ENCODE measurements at places on chromosomes 7 and 10.

DNA sequence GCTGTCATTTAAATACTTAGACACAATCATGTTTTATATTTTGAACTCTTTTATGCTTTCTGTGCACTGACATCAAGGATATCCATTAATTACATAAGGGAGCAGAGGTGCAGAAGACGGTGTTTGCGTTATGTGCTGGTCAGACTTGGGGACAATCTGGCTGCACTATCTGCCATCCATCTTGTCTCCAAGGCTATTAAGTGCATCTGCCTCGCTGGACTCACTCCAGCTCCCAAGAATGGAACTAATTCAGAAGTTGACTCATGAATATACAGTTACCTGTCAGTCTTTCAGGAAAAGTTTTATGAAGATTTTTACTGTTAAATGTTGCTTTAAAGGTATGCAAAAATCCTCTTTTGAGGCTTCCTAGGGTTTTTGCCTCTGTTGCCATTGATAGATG lies 391.0 kb downstream of the SUGCT start:
- H3K27ac ChIP-seq: no peak overlapping the region
- no peak overlapping the region for H3K4me3 ChIP-seq
- no peak for DNase-seq
- H3K4me1 ChIP-seq: no peaks in the 10 kb centered on the region
- no peaks in the 10 kb centered on the region for H3K27me3 ChIP-seq

- no peaks in the 10 kb centered on the region for H3K36me3 ChIP-seq
- no peak overlapping the region for H3K27ac ChIP-seq
- no peak for DNase-seq
- H3K4me3 ChIP-seq: no peak overlapping the region
- H3K4me1 ChIP-seq: no peaks in the 10 kb centered on the region
- H3K27me3 ChIP-seq: no peaks in the 10 kb centered on the region
These were observed 14.5 kb downstream of the VWDE start for GRCh38 chr7:12389089-12389700.

- no peaks in the 10 kb centered on the region for H3K4me1 ChIP-seq
- no peak for DNase-seq
- H3K36me3 ChIP-seq: no peaks in the 10 kb centered on the region
- H3K27me3 ChIP-seq: no peaks in the 10 kb centered on the region
- H3K27ac ChIP-seq: no peak overlapping the region
These were observed 821.9 kb upstream of the AUTS2 start for GRCh38 chr7:68776326-68776725.

DNA sequence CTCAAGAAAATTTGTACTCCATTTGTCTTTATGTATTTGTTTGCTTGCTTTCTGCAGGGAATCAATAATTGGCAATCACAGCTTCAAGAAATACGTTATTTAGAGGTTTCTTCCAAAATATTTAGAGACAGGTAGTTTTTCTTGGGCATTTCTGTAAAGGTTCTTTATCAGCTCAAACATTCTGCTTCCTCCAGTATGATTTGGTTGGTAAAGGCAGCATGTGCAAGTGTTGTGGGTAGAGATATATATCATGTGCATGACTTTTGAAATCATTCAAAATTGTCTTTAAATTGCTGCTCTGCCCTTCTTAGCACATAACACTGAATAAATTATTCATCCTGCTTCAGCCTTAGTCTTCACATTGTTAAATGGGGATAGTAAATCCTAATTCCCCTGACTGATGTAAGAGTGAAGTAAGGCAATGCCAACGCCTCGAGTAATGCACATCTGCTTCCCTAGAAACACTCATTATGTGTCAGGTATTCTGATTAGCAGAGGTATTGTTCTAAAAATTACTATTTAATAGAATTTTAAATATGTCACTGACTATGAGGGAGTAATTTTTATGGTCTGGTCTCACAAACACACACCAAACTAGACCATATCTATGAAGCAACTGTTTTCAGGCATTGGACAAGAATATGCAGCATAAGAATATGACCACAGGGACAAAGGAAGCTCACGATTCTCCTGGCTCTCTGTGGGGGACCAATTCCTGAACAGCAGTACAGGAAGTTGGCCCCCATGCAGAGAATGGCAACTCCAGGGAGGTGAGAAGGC lies 77.3 kb upstream of the AKR1E2 start:
- no peak overlapping the region for H3K27ac ChIP-seq
- no peaks in the 10 kb centered on the region for H3K36me3 ChIP-seq
- no peaks in the 10 kb centered on the region for H3K27me3 ChIP-seq
- DNase-seq: no peak
- no peak overlapping the region for H3K4me3 ChIP-seq

DNA sequence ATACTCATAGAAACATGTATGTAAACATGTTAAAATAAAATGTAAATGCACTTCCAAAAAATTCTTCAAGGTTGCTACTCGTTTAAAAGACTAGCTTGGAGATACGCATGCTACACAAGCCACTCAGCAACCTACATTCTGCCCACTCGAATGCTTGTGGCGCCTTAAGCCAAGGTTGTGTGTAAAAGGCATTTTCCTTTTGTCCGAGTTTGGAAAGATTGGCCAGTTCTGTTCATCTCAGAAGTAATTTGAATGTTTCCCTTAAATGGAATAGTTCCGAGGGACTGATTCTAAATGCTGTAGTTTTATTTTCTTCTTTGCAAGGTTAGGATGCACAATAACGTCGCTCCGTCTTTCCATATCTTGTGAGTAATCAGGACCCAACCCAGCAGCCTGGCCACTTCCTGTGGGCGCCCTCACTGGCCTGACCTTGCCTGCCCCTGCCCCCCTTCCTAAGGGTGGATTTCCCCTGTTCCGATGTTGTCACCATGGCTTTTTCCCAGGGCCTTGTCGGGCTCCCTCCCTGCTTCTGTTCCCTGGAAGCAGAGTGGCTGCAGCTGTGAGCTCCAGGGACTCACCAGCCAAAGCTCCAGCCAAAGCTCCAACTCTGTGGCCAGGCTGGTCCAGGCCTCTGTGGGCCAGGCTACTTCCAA lies 70.6 kb downstream of the PTPRE start:
- DNase-seq: no peak
- no peaks in the 10 kb centered on the region for H3K36me3 ChIP-seq
- H3K27ac ChIP-seq: peak overlapping the region; percentile 65
- H3K27me3 ChIP-seq: no peaks in the 10 kb centered on the region

DNA sequence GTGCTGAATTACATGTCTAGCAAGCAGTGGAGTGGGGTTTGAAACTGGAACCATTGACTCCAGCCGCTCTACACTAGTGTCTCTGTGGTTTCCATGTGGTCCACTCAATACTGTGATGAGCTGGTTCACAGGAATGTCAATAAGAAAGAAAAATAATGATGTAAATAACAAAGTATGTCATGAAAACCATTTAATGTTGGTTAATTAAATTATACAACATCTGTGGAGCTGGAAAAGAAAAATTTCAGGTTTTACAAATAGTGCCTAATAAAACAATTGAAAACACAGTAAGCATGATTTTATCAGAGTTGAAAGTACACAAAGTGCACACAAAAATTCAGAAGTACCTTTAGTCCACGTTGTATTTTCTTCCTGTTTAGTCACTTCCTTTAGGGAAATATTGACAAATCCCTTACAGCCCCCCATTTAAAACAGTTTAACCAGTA lies 28.7 kb upstream of the NAMPT start:
- no peak for DNase-seq
- H3K27ac ChIP-seq: no peak overlapping the region
- H3K36me3 ChIP-seq: no peaks in the 10 kb centered on the region
- no peaks in the 10 kb centered on the region for H3K4me1 ChIP-seq
- H3K27me3 ChIP-seq: no peaks in the 10 kb centered on the region

- H3K36me3 ChIP-seq: no peaks in the 10 kb centered on the region
- no peak overlapping the region for H3K27ac ChIP-seq
- no peaks in the 10 kb centered on the region for H3K27me3 ChIP-seq
- DNase-seq: no peak
- H3K4me1 ChIP-seq: no peaks in the 10 kb centered on the region
These were observed 212.3 kb downstream of the MTERF1 start for GRCh38 chr7:91668217-91668616.

- no peak overlapping the region for H3K4me3 ChIP-seq
- H3K4me1 ChIP-seq: no peaks in the 10 kb centered on the region
- no peak for DNase-seq
- H3K36me3 ChIP-seq: no peaks in the 10 kb centered on the region
These were observed 17.6 kb downstream of the SUN3 start for GRCh38 chr7:48011323-48011722.

DNA sequence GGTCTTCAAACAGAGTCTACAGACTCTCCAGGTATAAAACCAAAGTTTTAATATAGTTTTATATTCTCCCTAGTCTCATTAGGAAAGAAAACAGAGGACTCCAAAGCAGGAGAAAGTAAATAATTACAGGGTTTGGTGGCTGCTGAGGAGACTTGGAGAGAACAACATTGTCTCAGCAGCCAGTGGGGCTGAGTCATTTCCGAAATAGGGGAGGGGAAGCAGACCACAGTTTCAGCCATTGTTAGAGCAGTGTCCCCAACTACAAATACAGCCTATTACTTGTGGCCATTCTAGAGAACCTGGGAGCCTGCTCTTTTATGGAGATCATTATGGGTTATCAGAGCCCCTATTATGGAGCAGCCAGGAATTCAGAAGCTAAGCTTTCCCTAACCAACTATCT lies 44.2 kb upstream of the A1CF start:
- H3K27ac ChIP-seq: no peak overlapping the region
- H3K27me3 ChIP-seq: no peaks in the 10 kb centered on the region
- H3K4me3 ChIP-seq: no peak overlapping the region
- no peak for DNase-seq
- H3K36me3 ChIP-seq: no peaks in the 10 kb centered on the region

DNA sequence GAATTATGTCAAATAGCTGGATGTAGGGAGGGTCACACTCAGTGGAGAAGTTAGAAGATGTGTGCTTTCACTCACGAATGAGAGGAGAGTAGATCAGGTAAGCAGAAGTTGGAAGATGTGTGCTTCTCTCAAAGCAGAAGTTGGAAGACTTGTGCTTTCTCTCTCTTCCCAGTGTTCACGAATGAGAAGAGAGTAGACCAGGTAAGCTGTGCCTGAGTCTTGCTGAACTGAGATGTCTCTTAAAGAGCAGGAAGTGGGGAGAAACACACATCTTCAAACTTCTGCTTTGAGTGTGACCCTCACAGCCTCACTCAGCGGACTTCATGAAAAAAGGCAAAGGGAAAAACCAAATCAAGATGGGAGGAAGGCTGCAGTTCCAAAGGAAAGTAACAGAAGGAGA lies 7.0 kb upstream of the TMEM243 start:
- no peaks in the 10 kb centered on the region for H3K36me3 ChIP-seq
- H3K4me1 ChIP-seq: no peaks in the 10 kb centered on the region
- H3K4me3 ChIP-seq: no peak overlapping the region
- no peak for DNase-seq
- no peaks in the 10 kb centered on the region for H3K27me3 ChIP-seq
- H3K27ac ChIP-seq: no peak overlapping the region

DNA sequence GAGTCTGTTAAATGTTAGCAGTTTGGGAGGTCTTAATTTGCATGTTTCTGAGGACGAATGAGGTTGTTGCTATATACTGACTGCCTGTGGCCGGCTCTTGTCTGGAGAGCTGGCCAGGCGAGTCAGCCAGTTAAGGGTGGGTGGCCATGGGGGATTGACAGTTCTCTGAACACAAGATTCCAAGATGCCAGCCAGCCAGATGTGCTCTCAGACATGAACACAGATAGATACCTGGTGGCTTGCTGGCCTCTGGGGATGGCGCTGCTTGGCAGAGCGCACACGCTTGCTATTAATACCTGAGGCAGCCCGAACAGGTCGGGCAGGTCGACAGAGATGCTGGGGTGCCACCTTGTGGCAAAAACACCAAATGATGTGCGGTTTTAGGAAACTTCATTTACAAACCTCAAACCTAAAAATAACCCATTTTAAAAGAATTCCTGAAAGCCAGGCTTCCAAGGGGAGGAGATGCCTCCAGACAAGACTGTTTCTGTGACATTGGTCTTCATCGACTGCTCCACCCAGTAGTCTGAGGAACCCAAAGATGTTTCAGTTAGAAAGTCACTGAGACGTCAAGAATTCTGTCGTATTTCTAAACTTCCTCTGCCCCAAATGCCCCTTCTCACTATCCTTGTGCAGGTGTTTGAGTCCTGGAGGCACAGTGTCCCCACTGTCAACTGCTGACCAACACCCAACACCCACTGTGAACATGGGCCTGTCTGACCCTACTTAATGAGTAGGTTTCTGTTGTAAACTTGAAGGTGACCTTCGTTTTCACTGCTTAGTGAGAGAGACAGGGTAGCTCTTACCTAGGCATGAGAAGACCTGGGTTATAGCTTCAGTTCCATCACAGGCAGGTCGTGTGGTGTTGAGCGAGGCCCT lies 123.4 kb downstream of the NT5C2 start:
- no peaks in the 10 kb centered on the region for H3K27me3 ChIP-seq
- DNase-seq: peak; percentile 75

DNA sequence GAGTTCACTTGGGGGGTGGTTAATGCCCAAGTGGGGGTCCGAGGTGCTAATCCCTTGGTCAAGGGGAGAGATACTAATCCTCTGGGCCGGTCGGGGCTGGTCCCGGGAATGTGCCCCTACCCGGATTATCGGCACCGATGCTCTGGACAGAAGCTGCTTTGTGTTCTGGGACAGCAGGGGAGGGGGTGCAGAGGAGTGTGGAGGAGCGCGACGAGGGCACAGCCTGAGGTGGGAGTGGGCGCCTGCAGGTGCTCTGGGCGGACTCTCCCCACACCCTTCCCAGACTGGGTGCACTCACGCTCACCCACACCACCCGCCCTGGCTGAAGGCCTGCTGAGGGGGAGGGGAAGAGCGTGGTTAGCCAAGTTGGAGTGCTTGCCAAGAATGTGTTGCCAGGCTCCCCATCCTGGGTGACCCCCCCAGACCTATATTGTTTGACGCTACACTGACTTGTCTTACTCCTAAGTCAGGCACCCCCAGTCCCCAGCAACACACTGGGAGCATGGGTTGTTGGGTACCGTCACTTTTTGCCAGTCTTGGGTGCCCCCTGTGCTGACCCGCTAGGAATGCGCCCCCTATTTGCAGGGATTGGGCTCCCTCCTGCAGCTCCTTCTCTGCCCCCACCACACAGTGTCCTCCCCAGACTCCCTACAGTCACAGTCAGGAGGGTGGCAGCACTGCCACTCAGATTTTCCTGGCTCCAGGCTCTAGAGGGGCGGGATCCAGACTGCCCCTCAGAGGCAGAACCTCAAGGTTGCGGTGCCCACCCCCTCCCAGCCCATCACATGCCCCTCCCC lies 1.2 kb downstream of the SLC4A2 start:
- peaks cover 20% of the 10 kb centered on the region for H3K4me1 ChIP-seq
- no peak for DNase-seq
- H3K36me3 ChIP-seq: no peaks in the 10 kb centered on the region
- peak overlapping the region; percentile 98 for H3K4me3 ChIP-seq
- no peaks in the 10 kb centered on the region for H3K27me3 ChIP-seq
- peak overlapping the region; percentile 100 for H3K27ac ChIP-seq

DNA sequence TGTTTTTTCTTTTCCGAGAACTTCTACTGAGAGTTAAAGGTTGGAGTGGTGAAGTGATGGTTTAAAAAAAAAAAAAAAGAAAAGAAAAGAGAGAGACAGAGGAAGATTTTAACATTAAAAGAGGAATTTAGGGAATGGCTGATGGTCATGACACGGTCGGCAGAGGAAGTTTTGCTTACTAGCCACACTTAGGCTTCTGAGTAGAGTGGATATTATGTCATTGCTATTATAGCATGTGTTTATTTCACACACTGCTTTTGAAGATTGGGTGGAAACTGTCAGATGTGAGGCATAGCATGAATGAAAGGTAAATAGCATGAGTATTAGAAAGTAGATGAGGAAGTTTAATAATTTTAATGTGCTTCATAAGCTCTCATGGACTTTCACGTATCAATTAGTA lies 2.5 kb downstream of the KAT6B start:
- no peak for DNase-seq
- no peak overlapping the region for H3K27ac ChIP-seq
- no peaks in the 10 kb centered on the region for H3K36me3 ChIP-seq
- no peak overlapping the region for H3K4me3 ChIP-seq
- no peaks in the 10 kb centered on the region for H3K4me1 ChIP-seq

Data from breast epithelium (tissue), 4 donors.